ENCODE measurements at places on chromosomes 5 and 9.

GRCh38 chr5:84779186-84779585 lies 394.5 kb upstream of the EDIL3 start:
- DNase-seq: no peak

DNA sequence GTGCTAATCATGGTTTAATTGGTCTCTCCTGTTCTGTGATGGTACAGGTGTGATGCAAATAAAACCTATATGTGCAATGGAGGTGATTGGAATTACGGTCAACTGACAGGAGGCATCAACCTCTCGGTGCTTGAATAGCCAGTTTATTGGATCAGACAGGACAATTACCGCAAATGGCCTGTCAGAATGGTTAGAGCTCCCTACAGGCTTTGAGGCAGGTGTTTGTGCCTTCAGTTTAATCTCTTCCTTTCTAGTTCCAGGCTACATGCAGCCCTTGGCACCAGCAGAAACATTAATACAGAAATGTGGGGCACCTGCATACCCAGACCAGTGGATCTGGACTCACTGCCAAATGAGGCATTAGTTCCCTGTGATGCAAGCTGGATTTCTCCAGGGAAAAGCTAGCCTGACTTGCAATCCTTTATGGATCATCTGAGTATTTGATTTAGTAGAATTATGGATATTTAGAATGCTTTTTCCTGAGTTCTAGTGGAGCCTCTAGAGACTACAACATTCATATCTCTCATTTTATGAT lies 128.6 kb downstream of the MAT2B start:
- DNase-seq: no peak

DNA sequence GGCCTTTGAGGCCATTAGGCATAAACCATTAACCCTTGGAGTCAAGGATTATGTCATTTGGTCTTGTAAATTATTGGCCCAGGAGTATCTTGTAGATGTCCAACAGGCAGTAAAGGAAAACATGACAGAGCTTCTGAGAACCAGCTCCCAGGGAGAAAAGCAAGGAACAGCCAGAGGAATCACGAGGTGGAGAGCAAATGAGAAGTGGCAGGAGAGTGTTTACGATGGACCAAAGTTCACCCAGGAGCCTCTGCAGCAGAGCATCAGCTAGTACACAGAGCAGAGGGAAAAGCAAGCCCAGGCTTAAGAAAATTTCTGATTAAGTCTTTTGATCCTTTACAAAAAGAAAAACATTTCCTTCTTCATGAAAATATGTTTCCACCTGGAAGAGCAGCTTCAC lies 206.2 kb downstream of the NDUFS4 start:
- no peak for DNase-seq

DNA sequence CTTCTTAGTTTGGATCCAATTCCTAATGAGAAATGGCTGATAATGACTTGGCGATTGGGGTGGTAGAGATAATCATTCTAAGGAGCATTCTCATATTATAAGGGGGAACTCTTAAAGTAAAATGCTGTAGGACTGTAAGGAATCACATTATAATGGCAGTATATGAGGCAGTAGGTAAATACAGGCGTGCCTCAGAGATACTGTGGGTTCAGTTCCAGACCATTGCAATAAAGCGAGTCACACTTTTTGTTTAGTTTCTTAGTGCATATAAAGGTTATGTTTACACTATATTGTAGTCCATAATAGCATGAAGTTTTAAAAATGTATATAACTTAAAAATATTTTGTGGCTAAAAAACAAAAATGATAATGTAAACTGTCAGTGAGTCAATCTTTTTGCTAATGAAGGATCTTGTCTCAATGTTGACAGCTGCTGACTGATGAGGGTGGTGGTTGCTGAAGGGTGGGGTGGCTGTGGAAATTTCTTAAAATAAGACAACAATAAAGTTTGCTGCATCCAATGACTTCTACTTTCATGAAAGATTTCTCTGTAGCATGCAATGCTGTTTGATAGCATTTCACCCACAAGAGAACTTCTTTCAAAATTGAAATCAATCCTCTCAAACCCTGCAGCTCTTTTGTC lies 15.8 kb downstream of the NMUR2 start:
- DNase-seq: no peak

DNA sequence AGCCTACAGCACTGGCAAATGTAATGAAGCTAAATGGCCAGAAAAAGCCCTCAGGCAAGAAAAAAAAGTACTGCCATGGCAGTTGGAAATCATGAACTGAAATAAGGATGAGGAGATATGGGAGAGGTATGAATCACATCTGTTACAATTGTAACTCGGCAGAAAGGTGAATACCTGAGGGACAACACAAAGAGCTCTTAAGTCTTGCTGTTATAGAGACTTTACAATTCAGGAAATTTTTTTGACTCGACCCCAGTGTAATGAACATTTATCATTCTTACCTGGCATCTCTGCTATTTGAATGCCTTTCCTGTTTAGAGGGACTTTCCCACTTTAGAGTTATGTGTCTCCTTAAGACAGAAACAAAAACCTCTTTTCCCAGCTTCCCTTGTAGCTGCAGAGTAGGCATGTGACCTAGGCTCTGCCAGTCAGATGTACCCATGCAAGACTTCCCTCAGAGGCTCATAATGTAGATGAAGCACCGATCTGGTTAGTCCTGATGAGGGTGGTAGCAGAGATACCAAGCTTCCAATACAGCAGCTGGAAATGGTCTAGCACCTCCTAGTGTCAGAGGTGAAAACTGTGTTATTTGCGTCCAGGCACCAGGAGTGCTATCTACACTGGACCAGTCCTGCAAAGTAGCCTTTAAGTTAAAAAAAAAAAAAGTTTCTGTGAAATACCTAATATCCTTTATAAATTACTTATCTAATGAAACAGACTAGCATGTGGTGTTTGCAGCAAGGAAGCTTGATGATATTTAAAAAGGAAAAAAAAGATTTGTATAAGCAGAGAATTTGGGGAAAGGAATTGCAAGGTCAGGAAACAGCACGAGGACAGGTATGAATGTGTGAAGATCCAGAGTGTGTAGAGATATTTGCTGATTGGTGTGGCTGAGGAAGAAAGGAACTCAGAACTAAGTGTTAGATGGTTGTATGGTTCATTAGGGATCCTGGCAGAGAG lies 146.9 kb upstream of the SLC1A3 start:
- no peak for DNase-seq

DNA sequence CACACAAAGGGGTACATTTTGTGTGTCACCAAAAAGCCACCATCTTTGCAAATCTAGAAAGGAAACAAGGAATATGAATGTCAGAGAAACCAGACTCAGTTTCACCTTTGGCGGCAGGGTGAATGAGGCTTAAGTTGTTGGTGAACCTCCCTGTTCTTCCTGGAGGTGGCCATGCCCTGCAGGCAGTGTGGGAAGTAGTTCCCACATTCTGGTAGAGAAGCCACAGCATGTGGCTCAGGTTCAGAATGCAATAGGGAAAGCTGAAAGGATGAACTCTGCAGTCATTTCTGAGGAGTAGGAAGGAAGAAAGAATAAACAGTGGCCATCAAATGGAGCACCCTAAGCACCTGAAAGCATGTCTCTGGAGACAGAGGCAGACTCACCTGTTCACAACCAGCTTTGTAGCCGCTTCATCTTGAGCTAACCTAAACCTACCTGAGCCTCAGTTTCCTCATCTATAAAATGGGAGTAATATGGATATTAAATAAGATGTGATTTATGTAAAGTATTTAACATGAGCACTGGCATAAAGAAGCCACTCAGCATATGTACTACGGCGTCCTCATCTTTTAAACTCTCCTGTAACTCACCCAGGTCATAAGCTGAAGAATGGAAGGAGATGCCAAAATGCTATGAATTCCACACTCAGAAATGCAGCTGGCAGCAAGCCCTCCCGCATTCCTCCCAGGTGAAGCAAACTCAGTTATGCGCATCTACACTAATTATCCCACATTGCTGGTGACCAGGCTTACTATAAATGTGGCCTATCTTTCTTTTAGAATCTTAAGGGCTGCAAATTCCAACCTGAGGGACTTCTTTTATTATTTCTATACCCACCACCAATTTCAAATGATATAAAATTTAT lies 86.0 kb downstream of the ZNF608 start:
- DNase-seq: no peak

DNA sequence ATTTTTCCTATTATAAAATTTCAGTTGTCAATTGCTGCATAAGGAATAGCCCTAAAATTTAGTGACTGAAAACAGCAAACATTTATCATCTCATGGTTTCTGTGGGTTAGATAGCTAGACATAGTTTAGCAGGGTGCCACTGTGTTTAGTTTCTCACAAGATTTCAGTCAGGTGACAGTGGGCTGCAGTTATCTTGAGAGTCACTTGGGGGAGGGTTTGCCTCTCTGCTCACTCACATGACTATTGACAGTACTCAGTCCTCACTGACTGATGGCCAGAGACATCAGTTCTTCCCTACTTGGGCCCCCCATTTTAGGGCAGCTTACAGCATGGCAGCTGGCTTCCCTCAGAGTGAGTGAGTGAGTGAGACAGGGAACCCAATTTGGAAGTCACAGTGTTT lies 42.0 kb downstream of the PBX3 start:
- no peak for DNase-seq

DNA sequence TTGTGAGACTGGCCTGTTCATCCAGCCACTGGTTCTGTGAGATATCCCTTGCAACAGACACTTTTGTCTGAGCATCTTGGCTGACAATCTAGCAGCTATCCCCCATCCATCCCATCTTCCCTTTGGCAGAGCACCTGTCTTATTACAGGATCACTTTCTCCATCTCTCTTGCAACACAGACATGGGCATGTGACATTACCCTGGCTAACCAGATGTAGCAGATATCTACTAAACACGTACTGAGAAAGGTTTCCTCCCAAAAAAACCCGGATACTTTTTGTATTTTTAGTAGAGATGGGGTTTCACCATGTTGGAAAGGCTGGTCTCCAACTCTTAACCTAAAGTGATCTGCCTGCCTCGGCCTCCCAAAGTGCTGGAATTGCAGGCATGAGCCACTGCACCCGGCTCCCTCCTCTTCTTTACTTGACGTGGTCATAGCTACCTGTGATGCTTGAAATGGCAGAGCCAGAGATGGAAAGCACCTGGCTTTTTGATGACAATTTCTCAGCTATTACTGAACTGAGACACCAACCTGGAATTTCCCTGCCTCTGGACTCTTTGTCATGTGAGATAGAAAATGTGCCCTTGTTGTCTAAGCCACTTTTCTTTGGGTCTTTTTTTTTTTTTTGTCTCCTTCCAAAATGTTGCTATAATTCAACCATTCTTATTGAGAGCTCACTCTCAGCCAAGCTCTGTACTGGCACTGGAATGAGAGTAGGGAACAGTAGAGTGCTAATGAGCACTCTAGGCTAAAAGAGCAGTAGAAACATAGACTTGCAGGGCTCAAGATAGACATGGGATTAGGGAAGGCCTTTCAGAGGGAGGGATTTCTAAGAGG lies 32.6 kb downstream of the FNBP1 start:
- DNase-seq: no peak

DNA sequence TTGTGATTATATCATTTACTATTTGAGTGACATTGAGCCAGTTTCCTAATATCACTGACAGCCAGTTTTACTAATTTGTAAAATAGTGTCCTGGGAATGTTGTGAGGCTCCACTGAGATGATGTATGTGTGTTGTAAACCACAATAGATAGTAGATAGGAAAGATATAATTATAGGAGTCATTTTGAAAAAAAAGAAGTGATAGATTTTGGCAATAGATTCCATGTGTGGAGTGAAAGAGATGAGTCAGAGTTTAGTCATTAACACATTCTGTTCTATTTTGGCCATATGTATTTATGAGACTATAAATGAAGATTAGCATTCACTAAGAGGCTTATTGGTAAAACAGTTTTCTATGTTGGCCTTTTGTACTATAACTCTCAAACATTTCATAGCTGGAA lies 388.2 kb downstream of the FAM170A start:
- DNase-seq: peak; percentile 40

DNA sequence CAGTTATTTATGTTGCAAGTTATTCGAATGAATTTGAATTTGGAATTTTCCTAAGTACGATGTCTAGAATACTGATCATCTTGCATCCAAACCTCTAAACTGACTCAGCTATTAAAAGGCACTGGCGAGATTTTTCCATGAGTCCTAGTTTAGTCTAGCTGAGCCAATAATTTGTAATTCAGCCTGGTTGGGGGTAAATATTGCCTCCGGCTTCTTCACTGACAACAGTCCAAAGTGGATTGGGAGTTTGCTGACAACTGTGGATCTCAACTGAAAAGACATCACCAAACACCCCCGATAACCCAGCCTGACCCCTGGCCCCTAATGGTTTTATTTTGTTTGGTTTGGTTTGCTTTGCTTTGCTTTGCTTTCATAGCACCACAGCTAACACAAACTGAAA lies 189.8 kb upstream of the DAPK1 start:
- DNase-seq: no peak

DNA sequence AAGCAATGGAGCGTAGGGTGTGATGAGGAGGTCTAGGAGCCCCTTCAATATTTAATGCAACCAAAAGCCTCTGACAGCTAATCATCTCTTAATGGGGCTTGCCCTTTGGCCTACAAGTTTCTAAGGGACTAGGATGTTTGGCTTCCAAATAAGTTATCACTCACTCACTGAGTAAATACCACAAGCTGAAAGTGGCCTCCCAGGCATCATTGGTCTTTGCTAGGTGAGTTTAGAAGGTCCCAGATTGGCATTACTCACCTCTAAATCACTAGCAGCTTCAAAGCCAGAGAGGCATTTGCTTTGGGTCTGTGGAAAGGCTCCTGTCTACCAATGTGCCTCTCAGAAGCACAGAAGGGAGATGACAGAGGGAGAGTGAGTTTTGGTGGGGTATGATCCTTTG lies 344.2 kb downstream of the NTRK2 start:
- DNase-seq: no peak

GRCh38 chr9:26471261-26471660 lies 421.3 kb downstream of the CAAP1 start:
- no peak for DNase-seq

DNA sequence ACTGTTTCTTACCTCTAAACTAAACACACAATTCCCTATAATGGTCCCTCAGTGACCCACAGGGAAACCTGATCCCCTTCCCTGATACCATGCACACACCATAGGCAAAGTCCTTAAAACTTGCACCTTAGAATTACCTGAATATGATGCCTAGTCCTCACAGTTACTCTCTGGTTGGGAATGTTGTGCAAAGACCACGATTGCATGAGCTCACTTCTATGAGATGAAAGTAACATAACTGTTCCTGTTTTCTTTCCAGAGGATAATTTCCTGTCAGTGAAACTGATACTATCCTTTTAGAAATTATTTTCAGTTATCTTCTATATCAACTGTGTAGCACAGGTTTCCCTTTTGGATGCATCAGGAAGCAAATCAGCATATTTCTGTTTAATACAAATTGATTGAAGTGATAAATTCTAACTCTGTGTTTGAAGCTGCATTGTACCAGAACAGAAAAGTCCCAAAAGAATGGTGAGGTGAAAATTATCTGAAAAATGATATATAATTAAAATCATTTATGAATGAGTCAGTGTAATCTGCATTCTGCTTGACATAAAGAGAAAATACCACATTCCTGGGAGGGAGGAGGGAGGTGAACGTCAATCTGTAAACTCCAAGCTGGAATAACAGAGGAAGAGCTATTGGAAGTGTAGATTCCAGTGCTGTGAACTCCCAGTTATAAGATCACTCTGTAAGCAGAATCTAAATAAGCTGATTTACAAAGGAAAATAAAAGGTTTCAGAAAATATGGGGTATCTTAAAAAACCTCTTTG lies 51.2 kb upstream of the TNFAIP8 start:
- no peak for DNase-seq

- DNase-seq: no peak
Measured at GRCh38 chr9:16708656-16709435, 161.6 kb downstream of the BNC2 start.

GRCh38 chr5:157761690-157762621 lies 18.4 kb downstream of the LSM11 start:
- DNase-seq: peak; percentile 82
